ENCODE measurements at places on chromosomes 6 and 20.
A peak's percentile ranks its signal among the peaks of the same experiment; 100 is the strongest.

GRCh38 chr6:157779705-157780604, 43.1 kb upstream of the SNX9 start:
- DNase-seq: no peak

DNA sequence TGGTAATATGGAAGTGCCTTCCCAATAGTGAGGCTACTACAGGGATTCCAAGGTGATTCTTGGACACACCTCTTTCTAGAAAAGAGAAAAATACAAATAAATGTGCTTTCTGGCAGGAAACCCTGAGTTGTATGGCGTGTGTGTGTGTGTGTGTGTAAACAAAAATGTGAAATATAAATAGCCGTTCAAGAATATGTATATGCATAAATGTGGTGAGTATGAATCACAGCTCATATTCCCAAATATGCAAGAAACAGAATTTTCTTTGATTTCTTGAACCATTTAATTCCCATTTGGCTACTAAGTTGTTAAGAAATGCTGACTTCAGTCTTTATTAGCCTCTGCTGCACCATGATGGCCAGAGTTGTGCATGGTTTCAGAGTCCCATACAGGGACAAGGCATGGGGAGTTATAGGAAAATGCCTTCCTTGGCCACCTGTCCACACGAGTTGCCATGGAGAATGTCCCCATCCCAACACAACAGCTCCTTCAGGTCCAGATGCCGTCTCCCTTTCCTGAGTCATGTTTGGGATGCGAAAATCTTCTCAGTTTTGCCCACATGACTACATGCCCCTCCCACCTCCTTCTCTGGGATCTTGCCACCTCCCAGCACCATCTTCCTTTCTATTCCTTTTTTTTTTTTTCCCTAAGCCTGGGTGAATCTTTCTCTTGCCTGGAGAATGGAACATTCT, 312.4 kb upstream of the ECI2 start:
- no peak for DNase-seq

GRCh38 chr6:44067173-44068139, 59.8 kb downstream of the MRPL14 start:
- DNase-seq: no peak

DNA sequence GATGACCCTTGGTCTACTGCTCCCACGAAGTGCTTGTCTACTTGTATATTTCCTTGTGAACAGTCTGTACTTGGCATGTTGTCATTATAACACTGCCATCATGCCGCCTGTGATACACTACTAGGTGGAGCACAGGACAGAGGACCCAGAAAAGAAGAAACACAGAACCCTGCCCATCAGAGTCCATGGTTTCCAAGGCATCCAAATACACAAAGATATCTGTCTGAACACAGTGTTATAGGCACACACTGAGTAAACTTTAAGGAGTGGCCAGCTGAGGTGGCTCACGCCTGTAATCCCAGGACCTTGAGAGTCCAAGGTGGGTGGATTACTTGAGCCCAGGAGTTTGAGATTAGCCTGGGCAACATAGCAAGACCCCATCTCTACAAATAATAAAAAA, 110.5 kb upstream of the SLC2A12 start:
- peak; percentile 70 for DNase-seq

GRCh38 chr6:161394437-161394836, 120.6 kb upstream of the AGPAT4 start:
- no peak for DNase-seq

DNA sequence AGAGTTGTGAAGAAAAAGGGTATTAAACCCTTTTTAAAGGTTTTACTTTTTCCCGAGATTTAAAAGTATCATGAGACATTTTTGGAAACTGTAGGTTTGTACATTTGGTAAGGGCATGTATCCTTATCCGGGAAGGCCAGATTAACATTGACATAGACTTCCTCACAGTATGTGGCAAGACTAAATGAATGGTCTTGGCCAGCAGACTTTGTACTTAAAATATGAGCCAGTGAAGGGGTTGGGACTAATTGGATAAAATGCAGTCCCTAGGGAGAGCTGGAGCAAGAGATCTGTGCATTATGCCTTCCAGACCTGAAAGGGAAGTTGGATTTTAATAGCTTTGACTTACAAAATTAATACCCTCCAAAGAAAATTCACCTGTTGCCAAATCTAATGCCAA, 60.4 kb upstream of the CCN2 start:
- no peak for DNase-seq

DNA sequence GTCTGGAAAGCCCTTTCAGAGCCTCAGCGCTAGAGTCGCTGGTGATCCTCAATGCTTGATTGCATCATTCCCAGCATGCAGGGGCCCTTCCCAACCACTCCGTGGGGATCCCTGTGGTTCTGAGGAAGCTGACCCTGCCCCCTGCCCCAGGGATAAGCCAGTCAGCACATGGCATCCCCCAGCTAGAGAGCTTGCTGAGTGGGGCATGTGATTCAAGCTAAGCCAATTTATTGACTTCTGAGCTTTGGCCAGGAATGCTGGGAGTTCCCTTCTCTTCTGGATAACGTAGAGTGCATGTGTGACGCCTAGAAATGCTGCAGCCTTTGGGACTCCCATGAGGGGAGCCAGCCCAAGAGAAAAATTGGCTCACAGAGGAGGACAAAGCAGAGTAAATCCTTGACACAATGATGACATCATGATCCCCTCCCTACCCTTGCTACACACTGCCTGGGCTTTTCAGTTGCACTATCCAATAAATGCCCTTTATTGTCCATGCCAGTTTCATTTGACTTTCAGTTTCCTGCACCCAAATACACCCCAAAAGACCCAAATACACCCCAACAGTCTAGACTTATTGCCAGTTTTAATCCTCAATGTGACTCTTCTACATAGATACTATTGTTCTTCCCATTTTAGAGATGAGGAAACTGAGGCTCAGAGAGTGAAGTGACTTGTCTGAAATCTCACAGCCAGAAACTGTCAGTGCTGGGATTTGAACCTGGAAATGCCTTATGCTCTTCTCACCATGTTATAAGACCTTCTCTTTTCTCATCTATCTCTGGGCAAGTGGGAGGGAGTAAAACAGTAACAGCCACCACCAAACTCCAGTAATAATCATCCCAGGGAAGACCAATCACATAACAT, 34.3 kb downstream of the KCNB1 start:
- no peak for DNase-seq

DNA sequence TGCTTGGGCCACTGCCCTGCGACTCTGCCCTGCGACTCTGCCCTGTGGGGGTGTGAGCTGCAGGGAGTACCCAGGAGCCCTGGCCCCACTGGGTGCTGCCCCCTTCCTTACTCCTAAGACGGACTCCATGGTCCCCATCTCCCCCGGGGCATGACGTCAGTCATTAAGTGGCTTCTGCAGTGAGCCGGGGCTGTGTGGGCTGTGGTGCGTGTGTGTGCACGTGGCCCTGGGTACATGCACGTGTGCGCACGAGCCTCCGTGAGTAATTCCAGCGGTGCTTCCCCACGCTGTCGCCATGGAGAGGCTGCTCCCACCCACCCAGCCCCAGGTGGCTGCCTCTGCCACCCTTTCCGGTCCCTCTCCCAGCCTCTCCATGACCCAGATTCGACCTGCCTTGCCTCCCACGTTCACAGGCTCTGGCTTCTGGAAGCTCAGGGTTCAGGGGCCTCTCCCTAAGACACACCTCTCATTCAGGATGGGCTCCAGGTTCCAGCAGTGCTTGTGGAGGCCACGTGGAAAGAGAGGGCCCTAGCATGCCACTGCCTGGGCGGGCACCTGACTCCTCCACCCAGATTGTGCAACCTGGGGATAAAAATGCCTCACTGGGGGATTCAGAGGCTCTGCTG, 88.3 kb downstream of the DLGAP4 start:
- no peak for DNase-seq

DNA sequence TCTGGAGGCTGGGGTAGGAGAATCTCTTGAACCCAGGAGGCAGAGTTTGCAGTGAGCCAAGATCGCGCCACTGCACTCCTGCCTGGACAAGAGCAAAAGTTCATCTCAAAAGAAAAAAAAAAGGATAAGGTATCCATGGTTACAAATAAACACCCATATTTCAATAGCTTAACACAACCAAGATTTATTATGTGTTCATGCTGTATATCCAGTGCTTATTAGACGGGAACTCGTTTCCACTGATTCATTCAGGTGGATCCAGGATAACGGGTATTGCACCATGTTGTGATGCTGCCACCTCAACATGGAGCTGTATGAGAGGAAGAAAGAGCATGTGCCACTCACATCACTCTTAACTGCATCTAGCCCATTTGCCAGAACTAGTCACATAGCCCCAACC, 69.1 kb upstream of the HIVEP1 start:
- DNase-seq: no peak

DNA sequence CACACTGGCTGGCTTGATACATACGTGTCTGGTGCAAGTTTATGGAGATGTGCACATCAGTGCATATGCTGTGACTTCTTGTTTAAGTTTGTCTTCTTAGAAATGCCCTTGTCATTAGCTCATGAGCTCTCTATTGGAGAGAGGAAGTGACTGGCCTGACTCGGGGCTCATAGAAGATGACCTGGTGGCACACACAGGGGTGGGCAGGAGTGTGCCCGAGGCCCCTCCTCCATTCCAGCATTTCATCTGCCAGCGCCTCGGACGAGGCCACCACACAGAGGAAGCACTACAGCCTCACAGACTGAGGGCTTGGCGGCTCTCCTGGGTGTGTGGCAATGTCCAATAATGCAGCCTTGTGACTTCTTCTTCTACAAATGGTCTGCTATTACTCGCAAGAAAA, 109.7 kb downstream of the FAM120B start:
- DNase-seq: no peak

DNA sequence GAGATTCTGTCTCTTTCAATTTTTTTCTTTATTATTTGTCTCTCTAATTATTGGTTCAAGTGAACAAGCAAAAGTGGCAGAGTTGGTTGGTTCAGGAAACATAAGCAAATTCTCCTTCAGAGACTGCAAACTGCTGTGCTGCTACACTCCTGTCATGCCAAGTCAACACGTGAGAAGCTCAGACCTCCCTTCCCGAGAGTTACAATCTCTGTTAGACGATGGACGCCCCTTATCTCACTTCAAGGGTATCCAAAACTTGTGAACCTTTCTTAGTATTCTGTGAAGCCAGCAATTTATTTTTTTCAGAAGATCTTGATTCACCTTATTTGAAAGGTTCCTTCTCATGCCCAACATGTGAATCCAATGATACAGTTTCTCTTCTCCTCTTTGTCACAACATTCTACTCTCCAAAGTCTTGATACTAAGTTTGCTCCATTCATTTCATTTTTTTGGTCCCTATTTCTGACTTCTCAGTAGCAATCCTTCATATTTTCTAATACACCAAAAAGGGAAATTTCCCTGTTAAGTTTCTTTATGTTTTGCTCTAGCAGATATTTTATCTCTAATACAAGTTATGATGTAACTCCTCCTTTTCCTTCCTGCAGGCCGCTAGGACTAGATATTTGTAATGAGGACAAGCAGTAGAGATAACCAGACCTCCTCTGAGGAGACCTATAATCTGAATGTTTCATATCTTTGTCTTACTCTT, 448.8 kb upstream of the CITED2 start:
- no peak for DNase-seq

GRCh38 chr20:37970856-37971245, 62.4 kb downstream of the TTI1 start:
- DNase-seq: peak; percentile 67

- no peak for DNase-seq
These were observed 121.4 kb upstream of the TCF21 start for GRCh38 chr6:133767357-133767970.

DNA sequence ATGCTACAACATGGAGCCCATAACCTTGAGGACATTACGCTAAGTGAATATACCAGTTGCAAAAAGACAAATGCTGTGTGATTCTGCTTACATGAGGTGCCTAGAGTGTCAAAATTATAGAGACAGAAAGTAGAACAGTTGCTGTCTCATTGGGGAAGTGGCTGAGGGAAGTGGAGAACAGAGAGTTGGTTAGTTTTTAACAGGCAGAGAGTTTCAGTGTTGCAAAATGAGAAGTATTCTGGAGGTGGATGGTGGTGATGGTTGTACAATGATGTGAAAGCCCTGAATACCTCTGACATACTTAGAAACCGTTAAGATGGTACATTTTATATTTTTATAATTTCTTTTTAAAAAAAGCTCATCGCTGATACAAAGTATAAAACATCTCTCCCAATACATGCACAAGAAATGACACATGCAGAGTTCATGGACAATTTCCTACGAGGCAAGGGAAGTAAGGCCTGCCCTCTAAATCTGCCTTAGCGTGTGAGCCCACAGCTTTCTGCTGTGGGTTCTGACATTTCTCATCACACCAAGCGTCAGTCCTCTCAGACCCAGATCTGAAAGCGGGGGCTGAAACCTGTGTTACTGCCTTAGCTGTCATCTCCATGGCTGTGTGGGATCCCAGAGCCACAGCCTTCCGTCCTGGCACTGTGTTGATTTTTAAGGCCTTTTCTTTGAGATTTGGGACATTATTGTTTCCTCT, 126.0 kb downstream of the RNASET2 start:
- no peak for DNase-seq

DNA sequence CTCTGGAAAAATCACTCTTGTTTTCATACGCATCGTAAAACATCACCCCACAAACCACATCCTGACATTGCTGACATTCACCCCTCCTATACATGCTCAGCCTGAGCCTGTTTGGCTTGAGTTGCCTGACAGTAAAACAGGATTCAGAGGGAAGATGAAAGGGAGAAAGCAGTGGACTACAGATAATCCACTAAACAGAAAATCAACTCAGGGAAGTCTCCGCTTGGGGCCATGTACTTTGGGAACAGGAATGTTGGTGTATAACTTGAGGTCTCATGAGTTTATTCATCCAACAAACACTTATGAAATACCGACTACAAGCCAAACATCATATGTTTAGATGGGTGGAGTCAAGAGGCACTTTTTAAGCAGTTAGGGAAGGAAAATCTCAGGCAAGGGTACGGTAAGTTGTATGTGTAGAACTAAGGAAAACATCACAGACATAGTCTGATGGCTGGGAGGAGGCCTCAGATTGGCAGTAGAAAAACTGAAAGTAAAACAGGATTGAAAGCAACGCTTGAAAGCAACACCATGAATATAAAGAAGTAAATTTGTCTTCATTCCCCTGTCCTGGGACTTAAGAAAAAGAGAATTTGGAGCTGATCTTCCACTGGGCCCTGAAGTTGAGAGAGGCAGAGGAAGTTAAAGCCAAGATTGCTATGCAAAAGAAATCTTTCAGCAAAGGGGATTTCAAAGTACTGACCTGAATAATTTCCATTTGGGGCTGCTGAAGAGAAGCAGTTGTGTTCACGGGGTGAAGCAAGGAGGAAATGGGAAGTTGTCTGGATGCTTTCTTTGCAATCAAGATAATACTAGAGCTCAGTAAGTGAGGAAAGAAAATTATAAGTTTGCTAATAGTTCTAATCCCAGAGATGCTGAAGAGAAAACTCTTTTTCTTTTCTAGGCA, 28.8 kb downstream of the PDE7B start:
- DNase-seq: no peak

GRCh38 chr20:16498526-16499253, 74.6 kb downstream of the KIF16B start:
- DNase-seq: no peak

Data from vagina (tissue), 2 donors.